ENCODE measurements at places on chromosomes 11 and 22.

GRCh38 chr22:23106344-23106743 lies 35.4 kb downstream of the RSPH14 start:
- DNase-seq = no peak

DNA sequence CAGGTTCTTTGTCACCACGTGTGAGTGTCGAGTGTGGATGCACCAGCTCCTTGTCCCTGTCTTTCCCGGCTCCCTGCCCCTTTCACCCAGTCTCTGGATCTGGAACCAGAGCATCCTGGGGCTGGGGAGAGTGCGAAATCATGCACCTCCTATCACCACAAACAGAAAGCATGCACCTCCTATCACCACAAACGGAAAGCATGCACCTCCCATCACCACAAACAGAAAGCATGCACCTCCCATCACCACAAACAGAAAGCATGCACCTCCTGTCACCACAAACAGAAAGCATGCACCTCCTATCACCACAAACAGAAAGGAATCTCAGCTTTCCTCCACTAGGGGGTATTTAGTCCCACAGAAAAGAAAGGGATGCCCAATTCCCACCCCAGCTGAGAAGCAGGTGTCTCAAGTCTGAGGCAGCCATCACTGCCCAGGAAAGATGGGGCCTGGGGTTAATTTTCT lies 5.9 kb upstream of the GLB1L3 start:
- no peak for DNase-seq

DNA sequence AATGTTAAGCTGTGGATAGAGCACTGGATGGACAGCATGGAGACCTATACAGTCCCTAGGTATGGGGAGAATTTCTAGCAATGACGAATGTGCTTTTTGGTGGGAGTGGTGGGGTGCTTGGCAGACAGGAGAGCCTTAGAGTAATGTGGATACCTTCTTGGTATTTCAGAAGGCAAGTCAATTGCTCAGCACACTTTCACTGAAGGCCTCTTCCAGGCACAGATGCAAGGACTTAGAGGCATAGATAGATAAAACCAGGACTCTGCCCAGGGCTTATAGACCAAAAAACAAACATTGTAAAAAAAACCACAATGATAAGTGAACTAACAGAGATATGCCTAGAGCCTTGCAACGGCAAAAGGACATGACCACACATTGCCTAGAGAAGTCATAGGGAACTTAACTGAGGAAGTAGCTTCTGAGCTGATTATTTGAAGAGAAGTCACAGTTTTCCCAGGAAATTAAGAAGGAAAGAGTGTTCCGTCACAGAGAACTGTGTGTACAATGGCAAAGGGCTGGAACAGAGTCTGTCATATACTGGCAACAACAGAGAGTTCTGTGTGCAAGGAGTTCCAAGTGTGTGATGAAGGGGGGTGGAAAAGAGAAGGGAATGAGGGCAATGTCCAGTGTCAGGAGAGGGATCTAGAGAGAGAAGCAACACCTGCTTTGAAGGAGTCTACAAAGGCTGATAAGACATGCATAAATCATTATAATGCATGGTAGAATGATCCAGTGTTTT lies 65.9 kb upstream of the PICALM start:
- no peak for DNase-seq

DNA sequence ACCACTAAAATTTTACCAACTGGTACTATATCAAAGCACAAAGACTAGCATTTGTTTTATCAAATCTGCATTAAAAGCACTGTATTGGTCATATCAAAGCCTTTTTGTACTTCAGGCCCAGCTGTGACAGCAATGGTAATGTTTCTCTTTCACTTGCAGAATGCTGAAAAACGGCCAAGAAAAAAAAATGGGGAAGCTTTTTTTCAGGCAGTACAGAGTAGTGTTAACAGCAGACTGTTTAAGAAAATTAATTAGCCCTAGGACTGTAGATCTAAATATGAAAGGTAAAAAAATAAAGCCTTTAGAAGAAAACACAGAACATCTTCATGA lies 33.3 kb downstream of the DENND5A start:
- DNase-seq = no peak

DNA sequence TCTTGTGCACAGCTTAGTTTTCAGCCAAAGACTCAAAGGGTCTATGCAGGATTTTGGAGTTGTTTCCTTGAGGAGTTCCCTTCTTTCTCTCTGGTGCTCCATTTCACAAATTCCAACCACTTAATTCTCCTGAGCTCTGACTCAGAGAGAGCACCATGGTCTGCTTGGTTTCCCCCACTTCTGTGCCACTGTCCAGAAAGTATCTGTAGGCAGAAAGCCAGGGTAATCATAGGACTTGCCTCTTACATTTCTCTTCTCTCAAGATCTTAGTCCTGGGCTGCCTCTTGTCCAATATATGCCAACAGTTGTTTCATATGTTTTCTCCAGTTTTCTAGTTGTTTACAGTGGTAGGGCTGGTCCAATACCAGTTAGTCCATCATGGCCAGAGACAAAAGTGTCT lies 6.4 kb upstream of the MRGPRD start:
- no peak for DNase-seq

GRCh38 chr11:93287434-93287833 lies 43.1 kb upstream of the DEUP1 start:
- DNase-seq = no peak

DNA sequence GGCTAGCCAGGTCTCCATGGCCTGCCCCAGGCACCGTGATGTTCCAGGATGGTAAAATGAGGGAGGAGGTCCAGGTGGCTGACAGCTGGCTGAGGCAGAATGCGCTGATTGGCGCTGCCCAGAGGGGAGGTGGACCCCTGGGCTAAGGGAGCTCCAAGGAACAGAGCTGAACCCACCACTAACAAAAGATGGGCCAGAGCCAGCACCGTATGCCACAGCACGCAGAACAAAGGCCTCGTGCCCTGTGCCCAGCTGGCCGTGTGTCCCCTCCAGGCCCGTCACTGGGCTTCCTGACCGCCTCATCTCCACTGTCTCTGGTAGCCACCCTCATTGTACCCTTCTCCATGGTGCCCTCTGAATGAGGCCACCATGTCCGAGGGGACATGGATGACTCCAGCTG lies 19.6 kb upstream of the PRODH start:
- DNase-seq = no peak

- DNase-seq = no peak
Observed at GRCh38 chr11:36578458-36578857, 10.7 kb downstream of the RAG1 start.

GRCh38 chr11:72222106-72222891 lies 2.3 kb upstream of the INPPL1 start:
- no peak for DNase-seq

GRCh38 chr11:57378186-57378585 lies 2.8 kb downstream of the PRG3 start:
- DNase-seq = no peak

- DNase-seq = no peak
Observed at GRCh38 chr11:7587712-7588111, 73.9 kb downstream of the PPFIBP2 start.

- DNase-seq = no peak
Observed at GRCh38 chr22:50471962-50472361, 2.9 kb downstream of the SBF1 start.

DNA sequence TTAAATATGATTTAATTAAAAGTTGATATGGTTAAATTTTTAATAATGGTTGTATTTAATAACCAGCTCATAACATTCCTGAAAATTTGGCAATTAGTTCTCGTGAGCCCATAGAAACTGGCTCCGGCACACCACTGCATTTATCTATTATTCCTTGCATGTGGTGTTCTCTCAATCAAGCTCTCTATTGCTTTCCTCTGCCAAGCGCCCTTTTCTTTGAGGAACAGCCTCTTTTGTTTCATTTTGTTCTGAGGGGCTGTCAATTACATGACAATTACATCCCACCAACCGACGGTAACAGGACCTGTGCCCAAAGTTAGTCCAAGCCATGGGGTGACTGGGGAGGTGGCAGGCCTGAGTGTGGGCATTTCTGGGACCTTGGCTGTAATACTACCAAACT lies 8.1 kb downstream of the C11orf91 start:
- DNase-seq = no peak

DNA sequence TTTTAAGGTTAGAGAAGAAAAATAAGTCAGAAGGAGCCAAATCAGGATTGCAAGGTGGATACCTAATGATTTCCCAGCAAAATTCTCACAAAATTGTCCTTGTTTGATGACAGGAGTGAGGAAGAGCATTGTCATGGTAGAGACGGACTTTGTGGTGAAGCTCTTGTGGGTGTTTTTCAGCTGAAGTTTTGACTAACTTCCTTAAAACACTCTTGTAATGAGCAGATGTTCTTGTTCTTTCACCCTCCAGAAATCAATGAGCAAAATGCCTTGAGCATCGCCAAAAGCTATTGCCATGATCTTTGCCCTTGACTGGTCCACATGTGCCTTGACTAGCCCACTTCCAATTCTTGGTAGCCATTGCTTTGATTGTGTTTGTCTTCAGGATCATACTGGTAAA lies 20.0 kb downstream of the CALCB start:
- no peak for DNase-seq

GRCh38 chr22:38051900-38052862 lies 5.0 kb upstream of the PICK1 start:
- peak; percentile 61 for DNase-seq

GRCh38 chr11:96943970-96944369 lies 554.2 kb downstream of the JRKL start:
- no peak for DNase-seq

DNA sequence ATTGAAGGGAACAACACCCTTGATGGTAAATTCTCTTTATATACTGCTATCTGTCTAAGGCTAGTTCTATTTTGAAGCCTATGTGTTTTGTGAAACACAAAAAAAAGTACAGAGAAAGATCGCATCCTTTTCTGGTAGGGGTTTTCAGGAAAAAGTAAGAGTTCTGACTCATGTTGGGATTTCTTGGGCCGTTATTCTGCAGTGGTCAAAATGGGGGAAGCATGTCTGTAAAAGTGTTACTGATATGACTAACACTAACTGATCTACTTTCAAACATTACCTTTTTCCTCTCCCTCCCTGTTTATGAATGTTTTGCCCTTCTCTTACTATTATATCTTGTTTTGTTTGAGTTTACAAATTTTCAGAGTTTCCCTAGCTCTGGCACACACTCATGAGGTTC lies 53.9 kb downstream of the CTNND1 start:
- DNase-seq = no peak

DNA sequence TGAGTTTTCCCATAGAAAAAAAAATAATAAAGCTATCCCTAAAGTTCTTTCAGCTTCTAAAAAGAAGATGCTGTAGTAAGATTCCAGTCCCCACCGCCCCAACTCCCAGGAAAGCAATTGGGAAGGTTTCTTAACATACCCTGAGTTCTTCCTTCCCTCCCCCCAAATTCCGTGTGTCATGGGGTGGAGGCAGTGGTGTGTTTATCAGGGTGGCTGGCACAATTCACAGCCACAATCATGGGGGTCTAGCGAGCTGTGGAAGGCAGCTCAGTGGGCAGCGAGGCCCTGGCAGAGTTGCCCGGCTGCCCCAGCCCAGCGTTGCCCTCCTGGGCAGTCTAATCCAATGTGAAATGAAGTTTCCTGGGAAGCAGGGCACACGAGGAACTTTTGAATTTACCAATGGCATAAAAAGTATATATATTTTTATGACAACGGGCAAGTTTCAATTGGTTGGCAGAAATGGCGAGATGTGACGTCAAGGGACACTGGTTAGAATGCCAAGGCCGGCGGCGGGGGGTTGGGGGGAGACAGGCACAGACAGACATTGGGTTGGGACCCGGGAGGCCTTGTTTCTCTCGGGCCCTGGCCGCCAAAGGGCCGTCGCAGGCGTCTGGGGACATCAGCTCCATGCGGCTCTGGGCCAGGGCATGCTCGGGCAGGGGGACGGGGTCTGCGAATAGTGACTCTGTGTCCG lies 80.7 kb upstream of the PPARA start:
- DNase-seq = peak; percentile 98

DNA sequence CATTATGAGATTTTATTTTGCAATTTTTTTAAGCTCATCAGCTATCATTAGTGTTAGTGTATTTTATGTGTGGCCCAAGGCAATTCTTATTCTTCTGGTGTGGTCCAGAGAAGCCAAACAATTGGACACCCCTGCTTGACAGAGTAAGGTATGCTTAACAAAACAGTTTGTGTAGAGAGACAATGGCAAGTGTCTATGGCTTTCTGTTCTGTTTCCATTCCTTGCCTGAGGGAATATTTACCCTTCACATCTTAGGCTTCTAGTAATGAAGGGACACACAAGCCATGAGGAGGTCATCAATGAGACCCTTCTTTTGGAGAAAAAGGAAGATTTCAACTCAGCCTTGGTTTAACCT lies 1278.4 kb upstream of the TENM4 start:
- DNase-seq = no peak

- DNase-seq = no peak
Observed at GRCh38 chr22:49427341-49427740, 400.3 kb downstream of the BRD1 start.

- no peak for DNase-seq
Observed at GRCh38 chr11:66454247-66454646, 12.5 kb upstream of the PELI3 start.

DNA sequence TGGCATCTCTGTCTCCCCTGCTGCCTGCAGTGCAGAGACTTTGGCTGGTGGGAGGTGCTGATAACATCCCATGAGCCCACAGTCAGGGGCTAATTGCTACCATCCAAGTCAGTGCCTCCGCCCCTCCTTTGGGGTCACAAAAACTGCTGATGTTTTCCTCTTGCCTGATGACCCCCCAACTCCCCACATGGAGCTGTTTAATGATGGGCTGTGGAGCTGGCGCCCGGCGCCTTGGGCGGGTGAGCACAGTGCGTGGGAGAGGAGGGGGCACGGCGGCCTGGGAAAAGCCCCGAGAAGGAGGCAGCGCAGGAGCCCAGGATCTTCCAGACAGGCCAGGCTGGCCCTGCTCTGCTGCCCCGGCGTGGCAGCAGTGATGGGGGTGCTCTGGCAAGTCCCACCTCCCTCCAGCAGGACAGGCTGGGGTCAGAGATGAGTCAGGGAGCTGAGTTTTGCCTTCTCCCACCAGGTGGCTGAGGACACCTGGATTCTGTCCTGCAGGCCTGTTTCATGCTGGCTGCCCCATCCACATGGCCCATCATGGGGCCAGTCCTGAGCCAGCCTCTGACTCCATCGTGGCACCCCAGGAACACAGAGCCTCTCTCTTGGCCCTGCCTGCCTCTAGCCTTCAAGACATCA lies 43.8 kb downstream of the NECTIN1 start:
- no peak for DNase-seq

Data from NCI-H1694 (cell line).